ENCODE measurements at places on chromosomes 11 and 22.
A peak's percentile ranks its signal among the peaks of the same experiment; 100 is the strongest.

GRCh38 chr11:78840623-78841022, 266.0 kb upstream of the NARS2 start:
- no peak for DNase-seq

GRCh38 chr11:1948389-1948788, 1.3 kb downstream of the MRPL23 start:
- DNase-seq = no peak

DNA sequence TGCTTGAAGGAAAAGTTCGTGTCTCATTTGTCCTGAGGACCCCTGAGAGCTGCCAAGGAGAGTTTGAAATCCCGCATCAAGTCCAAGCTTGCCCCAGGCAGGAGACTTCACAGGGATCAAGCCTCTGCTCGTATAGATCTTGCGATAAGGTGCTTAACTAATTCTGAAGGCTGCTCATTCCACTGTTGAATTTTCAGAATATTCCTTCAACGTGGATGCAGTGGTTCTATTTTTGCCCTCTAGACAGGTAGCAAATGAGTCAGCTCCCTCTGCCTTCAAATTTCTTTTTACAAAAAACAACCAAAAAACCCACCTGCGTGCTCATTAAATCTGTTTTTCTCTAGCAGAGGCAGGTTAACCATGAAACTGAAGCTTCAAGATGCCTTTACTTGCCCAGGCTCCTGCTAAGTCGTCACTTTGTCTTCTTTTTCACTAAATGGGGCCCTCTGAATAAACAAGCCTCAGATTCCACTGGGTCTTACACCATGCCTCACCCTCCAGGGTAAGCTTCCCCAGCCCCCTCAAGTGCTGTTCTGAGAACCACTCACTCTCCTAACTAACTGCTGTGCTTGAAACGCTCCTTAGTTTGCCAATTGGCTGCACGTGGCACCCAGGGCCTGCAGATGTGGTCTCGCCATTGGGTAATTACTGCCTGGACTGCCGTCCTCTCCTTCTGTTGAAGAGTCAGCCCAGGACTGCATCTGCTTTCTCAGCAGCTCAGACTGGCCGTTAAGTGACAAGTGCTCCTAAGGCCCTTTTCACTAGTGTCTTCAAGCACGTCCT, 105.0 kb downstream of the TRPC6 start:
- DNase-seq = no peak

- DNase-seq = no peak
Measured at GRCh38 chr22:34878171-34878570, 187.8 kb upstream of the ISX start.

DNA sequence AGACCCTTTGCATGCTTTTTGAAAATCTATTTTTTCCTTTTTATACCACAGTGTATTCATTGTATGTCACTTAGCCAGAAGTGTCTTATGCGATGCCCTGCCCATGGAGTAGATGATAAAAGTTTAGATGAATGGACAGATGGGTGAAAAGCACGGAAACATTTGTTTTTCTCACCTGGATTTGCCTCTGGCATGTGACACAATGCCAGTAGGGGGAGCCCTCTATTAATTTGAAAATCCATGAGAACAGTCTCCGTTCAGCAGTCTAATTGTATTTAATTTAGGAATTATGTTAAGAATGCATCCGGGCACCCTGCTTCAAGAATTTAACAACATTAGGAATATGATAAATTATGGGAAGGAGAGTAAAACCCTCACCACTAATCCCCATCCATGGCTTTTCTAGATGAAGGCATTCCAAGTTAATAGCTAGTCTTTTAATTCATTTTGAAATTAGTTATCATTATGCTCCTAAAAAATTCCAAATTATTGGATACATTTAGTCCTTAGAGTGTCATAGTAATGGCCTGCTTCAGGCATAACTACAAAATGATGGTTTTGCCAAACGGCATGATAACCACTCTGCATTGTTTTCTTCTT, 55.3 kb upstream of the ALKBH3 start:
- DNase-seq = no peak

GRCh38 chr11:44374001-44374400, 64.1 kb upstream of the ALX4 start:
- DNase-seq = no peak

DNA sequence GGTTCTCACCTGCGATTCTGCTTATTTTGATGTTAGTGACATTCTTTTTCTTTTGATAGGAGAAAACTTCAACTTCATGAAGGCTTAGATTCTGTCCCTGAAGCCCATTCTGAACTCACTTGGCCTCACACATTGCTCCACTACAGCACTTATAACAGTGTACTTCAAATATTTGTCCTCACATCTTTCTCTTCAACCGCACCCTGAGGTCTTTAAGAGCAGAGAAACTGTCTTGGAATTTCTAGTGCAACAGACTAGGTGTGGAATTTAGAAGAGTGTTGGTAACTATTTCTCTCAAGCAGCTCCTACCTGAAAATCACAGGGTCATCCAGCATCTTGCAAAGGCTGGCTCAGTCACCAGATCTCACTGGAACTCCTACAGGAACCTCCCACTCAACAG, 7.8 kb downstream of the MRGPRX3 start:
- no peak for DNase-seq

DNA sequence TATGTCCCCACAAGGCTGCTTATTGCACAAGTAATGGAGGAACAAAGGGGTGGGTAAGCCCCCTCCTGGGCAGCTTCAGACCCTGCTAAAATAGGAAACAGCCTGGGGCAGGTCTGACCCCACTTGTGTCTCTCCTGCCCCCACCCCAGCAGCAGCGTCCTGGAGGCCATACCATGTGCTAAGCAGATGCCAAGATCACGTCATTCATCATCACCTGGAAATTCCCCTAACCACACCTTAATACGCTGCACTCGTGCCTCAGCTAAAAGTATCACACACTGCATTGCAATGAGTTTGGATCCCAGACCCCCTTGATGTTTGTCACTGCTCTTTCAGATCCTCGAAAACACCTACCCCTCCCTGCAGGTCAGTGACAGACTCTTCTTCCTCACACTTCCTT, 27.8 kb upstream of the GGTLC2 start:
- no peak for DNase-seq

DNA sequence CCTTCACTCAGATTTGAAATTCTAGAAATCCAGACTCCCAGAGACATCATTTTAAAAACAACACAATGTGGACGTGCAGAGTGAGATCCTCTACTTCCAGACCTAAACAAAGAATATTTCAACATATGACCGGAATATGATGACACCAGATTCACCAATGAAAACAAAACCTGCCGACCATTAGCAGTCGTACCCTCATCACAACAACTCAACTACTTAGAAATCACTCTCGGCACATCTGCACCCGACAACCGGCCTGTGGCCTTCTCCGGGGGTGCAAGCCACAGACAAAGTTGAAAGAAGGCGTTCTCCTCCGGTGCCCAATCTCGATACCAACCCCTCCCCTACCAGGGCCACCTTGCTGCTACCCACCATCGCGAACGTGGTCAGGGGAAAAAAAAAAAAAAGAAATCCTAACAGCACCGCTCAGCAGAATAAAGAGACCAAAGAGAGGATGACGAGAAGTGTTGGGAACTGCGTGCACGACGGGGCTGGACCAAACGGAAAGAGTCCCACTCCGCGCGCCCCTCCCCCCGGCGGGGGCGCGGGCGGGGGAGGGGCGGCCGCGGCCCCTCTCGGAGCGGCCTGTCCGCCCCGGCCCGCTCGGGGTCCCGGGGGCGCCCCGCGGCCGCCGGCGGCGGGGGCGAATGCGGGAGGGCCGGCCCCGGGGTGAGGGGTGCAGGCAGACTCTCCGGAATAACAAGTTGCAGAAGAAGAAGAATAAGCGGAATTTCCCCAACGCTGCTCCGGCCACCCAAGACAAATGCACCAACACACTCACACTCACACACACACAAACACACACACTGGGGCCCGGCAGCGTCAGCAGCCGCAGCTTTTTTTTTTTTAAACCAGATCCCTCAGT, 1.7 kb downstream of the PHF21A start:
- peak; percentile 30 for DNase-seq
